ENCODE measurements at places on chromosomes 6 and 20.

GRCh38 chr6:140051521-140052512 is 677.4 kb upstream of the CITED2 start:
- DNase-seq: no peak

GRCh38 chr6:44869321-44869897 is 458.7 kb upstream of the RUNX2 start:
- no peak for DNase-seq

- DNase-seq: no peak
Observed at GRCh38 chr6:105259913-105260889, 80.4 kb upstream of the POPDC3 start.

DNA sequence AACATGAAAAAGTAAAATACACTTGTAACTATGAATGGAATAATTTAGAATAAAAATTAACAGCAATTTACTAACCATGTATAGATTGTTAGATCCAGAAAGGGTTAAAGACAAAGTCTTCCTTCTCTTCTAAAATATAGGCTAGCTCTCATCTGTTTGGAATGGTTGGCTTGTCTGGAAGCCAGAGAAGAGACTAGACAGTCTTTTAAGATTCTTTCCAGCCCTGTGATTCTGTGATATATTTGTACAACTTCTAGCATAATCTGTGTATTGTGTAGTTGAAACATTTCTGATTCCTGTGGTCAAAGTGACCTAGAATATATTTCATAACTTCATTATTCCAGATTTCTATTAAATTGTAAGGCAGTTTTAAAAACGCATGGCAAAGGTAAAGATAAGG is 196.6 kb downstream of the UST start:
- no peak for DNase-seq

DNA sequence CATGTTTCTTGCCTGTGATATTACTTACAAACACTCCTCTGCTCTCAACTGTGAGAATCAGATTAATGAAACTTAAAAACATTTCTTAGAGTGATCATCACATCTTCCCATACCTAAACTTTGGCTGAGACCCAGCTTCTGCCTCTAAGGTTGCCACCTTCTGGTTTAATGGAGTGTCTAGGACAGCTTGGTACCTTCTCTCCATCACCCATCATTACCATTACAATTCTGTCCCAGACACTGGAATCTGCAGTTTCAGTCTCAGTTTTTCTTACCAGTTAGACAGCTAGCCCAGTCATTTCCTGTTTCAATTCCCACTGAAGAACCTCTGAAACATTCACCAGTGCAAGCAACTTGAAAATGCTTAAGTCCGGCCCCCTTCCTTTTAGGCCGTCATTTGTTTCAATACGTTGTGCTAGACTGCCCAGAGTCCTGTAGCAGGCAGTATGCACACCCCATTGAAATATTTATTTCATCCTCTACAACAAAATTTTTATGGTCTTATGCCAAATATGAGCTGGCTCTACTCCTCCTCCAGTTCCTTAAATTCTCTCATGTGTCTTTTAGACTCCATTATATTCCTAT is 107.0 kb upstream of the FOXO3 start:
- no peak for DNase-seq

GRCh38 chr20:6740096-6740495 is 27.4 kb upstream of the BMP2 start:
- no peak for DNase-seq

GRCh38 chr20:3262566-3262965 is 23.6 kb upstream of the SLC4A11 start:
- no peak for DNase-seq

DNA sequence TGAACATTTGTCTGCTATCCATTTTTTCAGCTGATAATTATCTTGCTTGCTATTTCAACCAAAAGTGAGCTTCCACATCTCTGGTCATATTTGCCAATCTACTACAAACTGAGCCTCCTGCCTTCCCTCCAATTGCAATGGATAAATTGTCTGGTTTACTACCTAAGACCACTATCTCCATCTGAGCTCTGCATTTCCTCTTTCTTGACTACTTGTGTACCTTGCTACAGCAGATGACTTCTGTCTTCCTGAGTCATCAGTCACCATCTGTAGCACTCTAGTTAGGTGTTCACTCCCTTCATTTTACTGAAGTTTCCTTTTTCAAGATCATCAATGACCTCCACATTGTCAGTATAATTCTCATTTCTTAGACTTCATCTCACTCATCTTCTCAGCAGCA is 33.5 kb upstream of the PHIP start:
- DNase-seq: no peak

GRCh38 chr20:6530779-6531315 is 236.6 kb upstream of the BMP2 start:
- DNase-seq: no peak

- DNase-seq: no peak
Observed at GRCh38 chr6:96809119-96809518, 28.2 kb downstream of the GPR63 start.

DNA sequence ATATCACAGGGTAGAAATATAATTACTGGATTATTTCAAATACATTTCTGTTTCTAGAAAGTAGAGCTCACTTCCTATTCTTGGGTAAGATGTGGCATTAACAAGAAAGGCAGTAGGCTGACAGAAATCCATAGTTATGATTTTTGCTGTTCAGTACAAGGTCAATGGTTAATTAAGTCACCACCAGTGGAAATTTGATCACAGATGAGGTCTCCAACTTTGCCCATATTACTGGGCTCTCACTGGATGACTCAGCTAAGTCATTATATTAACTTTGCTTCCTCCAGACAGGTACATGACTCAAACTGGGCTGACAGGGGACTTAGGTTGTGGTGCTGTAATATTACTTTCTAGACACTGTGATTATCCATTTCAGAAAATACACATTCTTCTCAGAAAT is 212.4 kb downstream of the GRIK2 start:
- no peak for DNase-seq

DNA sequence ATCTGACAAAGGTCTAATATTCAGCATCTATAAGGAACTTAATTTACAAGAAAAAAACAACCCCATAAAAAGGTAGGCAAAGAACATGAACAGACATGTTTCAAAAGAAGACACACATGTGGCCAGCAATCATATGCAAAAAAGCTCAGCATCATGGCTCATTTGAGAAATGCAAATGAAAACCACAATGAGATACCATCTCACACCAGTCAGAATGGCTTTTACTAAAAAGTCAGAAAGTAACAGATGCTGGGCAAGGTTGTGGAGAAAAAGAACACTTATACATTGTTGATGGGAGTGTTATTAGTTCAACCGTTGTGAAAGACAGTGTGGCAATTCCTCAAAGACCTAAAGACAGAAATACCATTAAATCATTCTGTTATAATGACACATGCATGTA is 289.9 kb upstream of the MMS22L start:
- no peak for DNase-seq

DNA sequence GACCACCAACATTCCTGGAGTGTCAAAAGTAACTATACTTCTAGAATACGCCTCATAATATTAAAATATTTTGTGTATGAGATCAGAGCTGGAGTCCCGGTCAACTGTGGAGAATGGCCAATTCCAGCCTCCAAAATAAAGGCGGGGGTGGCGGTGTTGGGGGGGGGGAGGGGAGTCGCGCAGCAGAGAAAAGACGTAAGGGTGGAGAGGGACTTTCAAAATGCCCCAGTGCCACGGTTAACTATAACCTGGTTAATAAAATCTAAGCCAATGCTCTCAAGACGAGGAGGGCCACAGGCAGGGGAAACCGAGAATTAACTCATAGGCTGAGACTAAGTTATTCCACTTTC is 1.3 kb downstream of the NUP153 start:
- no peak for DNase-seq

GRCh38 chr6:112300896-112301295 is 46.2 kb upstream of the RFPL4B start:
- no peak for DNase-seq

DNA sequence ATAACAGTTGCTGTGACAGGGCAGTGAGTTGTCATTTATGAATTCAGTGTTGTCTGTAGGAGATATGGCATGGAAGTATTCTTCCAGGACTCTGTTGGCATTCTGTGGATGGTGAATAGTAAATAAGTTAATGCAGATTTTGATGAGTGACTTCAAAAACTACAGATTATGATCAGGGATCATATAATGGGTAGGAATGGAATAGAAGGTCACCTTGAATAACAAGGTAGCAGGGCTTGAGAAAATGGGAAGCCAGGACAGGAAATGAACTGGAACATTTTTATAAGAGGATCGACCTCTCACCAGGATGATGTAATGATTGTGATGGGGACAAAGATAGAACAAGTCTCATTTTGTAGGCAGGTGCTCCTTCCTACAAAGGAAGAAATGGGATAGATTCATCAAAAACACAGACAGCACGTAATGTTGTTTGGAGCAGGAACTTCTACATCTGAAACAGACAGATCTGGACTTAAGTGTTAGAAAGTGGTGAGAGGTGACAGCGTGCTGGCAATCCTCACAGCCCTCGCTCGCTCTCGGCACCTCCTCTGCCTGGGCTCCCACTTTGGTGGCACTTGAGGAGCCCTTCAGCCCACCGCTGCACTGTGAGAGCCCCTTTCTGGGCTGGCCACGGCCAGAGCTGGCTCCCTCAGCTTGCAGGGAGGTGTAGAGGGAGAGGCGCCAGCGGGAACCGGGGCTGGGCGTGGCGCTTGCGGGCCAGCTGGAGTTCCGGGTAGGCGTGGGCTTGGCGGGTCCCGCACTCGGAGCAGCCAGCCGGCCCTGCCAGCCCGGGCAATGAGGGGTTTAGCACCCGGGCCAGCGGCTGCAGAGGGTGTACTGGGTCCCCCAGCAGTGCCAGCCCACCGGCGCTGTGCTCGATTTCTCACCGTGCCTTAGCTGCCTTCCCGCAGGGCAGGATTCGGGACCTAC is 30.8 kb upstream of the SSR1 start:
- no peak for DNase-seq

- DNase-seq: no peak
Observed at GRCh38 chr6:12288211-12288618, 1.9 kb upstream of the EDN1 start.

DNA sequence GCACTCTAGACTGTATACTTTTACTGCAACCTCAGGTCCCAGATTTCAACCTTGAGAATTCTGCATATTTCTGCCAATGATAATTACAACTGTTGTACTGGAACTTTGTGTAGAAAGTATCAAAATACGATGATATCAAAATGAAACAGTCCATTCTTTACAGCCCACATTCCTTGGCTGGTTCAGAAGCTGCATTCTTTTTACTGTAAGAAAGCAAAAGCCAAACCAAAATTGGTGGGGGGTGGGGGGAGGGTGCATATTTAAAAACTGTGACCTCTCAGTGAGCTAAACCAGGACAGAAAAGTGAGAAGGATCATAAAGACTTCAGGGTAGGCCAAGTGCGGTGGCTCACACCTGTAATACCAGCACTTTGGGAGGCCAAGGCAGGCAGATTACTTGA is 41.8 kb upstream of the UBR2 start:
- no peak for DNase-seq

DNA sequence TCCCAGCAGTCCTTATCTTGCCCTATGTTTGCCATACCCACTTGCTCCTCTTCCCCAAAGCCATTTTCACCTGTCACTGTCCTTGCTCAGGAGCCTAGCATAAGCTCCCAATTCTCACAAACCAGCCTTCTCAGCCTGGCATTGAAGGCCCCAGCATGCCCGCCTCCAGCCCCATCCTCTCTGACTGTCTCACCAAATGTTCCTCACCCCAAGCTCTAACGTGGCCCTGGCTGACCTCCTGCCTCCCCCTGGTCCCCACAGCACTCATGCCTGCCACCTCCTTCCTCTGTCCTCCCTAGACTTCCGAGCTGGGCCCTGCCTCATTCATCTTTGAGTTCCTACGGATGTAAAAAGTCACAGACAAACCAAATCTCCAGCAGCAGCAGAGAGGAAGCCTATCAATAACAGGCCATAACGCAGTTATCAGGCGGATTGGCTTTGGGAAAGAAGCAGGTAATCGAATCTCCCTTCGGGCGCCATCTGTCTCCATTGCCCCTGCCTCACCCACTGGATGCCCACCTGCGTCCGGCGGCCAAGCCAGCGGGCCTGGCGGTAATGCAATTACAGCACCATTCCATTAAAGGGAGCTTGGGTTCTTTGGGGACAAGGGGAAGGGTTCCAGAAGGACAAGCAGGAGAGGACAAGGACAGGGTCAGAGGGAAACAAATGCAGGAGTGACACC is 104.4 kb downstream of the MRPL14 start:
- DNase-seq: no peak

- no peak for DNase-seq
Observed at GRCh38 chr6:87705070-87705691, 3.1 kb upstream of the AKIRIN2 start.

DNA sequence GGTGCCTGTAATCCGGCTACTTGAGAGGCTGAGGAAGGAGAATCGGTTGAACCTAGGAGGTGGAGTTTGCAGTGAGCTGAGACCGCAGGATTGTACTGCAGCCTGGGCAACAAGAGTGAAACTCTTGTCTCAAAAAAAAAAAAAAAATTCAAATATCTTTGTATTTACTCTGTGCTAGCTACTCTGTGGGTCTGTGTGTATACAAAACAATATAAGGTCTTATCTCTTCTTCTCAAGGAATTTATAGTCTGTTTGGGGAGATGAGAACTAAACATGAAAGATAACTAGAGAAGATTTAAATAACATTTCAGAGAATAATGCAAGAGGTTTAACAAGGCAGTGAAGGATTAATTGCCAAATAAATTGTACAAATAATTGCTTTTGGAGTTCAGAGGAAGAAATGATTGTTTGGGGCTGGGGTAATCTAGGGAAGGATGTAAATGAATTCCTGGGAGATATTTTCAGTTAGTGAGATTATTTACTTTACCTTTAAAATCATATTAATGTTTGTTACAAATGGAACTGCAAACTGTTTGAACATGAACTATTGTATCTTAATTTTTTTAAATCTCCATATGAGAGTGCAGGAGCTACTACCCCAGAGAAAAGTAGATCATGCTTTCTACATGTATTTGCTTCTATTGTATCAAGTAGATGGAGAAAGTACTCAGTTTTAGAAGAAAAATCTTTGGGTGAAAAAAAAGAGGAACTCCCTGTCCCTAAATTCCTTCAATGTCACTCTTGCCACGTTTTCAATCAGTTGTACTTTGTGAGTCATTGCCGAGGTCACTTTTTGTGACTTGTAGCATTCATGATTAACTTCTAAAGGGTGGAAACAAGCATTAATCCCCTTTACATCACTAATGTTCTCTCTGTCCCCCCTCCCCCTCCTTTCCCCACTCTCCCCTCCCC is 39.0 kb downstream of the NCOA3 start:
- no peak for DNase-seq

DNA sequence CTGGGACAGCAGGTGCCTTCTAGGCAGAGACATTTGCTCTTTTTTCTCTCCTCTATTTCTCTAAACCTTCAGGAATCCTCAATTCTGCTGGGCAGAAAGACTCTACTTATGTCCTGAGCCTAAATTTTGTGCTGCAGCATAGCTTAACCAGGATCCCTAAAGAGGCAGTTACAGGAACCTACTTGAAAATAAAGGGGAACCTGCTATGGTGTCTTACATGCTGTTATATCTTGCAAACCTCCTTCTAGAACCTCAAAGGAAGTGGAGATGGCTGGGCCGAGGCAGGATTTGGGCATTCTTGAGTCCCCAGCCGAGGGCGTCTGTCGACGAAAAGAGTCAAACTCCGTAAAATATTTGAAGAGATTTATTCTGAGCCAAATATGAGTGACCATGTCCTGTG is 17.1 kb upstream of the GMNN start:
- DNase-seq: no peak
